ENCODE measurements at places on chromosomes 4 and X. TPM values are rescaled to one million over a fixed set of nuclear protein-coding genes. Genes with fewer than 3 reads are reported as not detected.

The CXCL6 gene
- 0.30 TPM for total RNA-seq

The SOX3 gene
- total RNA-seq, result not detected

The PAGE2 gene
- not detected for total RNA-seq

The TLR1 gene
- 5.0 TPM for total RNA-seq

The VCX3B gene
- total RNA-seq, result not detected

DNA sequence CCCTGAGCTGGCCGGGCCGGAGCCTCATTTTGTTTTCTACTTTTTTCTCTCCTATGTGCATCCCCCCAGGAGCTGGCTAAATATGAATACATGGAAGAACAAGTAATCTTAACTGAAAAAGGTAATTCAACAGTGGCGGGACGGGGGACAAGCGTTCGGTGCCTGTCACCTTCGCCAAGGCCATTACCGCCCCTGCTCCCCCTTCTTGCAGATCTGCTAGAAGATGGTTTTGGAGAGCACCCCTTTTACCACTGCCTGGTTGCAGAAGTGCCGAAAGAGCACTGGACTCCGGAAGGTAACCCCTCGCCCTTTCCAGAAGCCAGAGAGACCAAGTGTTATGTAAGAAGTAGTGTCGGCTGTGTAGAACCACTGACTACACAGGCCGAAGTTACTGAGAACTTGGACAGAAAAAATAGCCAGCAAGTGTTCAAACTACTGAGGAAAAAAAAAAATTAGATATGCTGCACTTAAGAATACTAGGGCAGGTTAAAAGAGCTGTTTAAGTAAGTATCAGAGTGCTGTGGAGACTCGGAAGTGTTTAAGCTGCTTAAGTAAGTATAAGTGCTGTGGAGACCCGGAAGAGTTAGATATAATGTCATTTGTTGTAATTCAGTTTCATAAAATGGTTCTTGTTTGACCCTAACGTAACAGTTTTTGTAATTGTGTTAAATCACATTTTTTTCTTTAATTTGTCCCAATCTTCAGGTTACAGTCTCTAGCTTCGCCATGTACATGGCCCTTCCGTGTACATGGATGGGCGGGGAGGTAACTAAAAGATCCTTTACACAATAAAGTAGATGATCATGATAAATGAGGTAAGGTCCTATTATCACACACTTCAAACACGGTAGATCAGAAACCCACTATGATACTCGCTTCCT is 856 bp downstream of the SAT1 start:
- no peak for DNase-seq

- DNase-seq, result no peak
These were observed 142.0 kb downstream of the RBMX2 start for GRCh38 chrX:130543603-130544325.

- no peak for DNase-seq
These were observed 5.7 kb upstream of the MGST2 start for GRCh38 chr4:139659735-139660424.

- no peak for DNase-seq
These were observed 75.1 kb downstream of the TSPAN5 start for GRCh38 chr4:98583265-98583664.

- DNase-seq, result no peak
These were observed 115.7 kb downstream of the IRF2 start for GRCh38 chr4:184358521-184359232.

DNA sequence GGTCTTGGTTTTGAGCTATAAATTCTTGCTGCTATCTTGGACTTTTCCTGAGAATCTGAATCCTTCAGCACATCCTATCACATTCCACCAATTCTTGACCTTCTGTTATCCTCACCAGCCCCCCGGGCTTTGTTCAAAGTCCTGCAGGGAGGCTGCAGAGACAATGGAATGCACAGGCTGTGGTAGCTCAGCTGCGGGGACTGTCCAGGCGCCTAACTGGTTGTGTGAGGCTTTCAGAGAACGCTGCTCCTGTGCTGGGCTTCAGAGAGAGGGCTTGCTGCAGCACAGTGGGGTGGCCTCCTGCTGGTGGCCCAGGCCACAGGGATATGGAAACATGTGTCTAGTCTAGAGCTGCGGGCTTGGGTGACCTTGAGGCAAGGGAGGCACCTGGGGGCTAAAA is 196.3 kb upstream of the GATB start:
- DNase-seq, result peak; percentile 34
